ENCODE measurements at places on chromosomes 1 and 21.
A peak's percentile ranks its signal among the peaks of the same experiment; 100 is the strongest.

DNA sequence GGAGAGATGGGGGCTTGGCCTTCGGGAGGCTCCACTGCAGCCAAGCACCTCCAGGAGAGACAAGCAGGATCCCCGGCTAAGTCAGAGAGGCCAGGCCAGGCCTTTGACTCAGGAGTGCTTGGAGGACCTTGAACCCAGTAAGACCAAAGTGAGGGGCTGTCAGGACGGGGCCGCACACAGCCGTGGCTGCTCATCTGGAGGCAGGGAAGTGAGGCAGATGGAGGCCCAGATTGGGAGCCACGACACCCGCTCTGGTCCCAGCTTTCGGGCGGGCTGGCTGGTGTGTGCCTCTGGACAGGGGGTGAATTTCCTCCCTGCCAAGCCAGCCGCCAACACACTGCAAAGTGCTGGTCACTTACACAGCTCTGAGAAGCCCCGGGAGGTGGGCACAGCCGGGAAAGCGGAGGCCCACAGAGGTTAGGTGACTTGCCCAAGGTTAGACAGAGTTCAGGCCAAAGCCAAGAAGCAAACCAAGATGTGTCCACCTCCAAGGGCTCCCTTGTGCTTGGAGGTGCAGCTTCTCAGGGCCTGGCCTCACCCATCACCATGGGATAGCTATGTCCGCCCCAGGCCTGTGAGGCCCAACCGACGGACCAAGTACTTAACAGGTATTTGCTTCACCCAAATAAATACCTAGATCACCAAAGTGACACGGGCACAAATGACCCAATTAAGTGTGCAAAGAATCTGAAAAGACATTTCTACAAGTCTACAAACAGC, 58.3 kb downstream of the CHD5 start:
- no peak for DNase-seq

DNA sequence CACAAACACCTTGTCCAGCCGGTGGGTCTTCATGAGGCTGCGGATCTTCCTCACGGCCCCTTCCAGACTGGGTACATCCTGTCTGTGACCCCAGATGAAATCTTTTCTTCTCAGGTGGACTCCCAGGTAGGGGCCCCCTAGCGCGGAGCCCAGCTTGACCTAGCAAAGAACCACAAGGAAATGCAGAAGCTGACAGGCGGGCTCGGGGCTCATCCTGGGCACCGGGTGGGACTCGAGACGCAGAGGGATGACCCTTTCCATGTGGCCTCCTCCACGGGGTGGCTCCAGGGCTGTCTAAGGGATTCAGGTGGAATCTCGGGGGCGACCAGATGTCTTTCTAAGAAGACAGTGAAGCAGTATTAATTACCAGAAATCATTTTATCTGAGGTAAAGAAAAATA, 17.8 kb downstream of the POFUT2 start:
- DNase-seq, result no peak

- peak; percentile 92 for DNase-seq
These were observed at the start of gene EEIG2 for GRCh38 chr1:108559215-108560186. TSS of gene EEIG2 (plus strand) at chr1:108560100. CDS start at chr1:108560429, 329 bp downstream.

- peak; percentile 83 for DNase-seq
These were observed 10.0 kb downstream of the PABPC4 start for GRCh38 chr1:39566441-39567137.

- no peak for DNase-seq
These were observed 25.7 kb downstream of the C21orf91 start for GRCh38 chr21:17793246-17794123.
